Lower lobe of right lung (tissue), 2 donors: ENCODE measurements at places on chromosomes 12 and 14. TPM values are rescaled to one million over a fixed set of nuclear protein-coding genes. Genes with fewer than 3 reads are reported as not detected.

DNA sequence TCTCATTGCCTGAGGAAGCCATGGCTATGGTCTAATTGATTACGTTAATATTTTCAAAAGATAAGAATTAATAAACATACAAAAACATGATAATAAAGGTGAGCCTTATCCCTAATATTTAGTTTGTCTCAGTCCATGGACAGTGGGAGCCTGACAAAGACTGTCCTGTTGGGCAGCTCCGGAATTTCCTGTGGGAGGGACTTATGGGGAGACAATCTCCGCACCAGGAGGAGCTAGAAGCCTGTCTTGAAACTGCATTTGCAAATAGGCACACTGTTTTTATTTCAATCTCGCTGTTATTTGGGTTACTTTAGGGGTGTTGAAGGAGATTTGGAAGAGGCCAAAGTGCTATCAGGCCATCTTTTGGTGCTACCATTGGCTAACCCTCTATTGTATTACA, 50.8 kb upstream of the ZDHHC17 start:
- no peak for DNase-seq
- no peak overlapping the region for H3K27ac ChIP-seq
- H3K27me3 ChIP-seq: no peaks in the 10 kb centered on the region
- H3K36me3 ChIP-seq: no peaks in the 10 kb centered on the region
- H3K4me3 ChIP-seq: no peak overlapping the region

DNAH10 gene
- 10.1 TPM for total RNA-seq

GRCh38 chr14:40616579-40616978, 990.1 kb upstream of the LRFN5 start:
- no peak overlapping the region for H3K4me3 ChIP-seq
- no peak for DNase-seq
- no peak overlapping the region for H3K27ac ChIP-seq
- no peaks in the 10 kb centered on the region for H3K27me3 ChIP-seq
- no peaks in the 10 kb centered on the region for H3K4me1 ChIP-seq

DNA sequence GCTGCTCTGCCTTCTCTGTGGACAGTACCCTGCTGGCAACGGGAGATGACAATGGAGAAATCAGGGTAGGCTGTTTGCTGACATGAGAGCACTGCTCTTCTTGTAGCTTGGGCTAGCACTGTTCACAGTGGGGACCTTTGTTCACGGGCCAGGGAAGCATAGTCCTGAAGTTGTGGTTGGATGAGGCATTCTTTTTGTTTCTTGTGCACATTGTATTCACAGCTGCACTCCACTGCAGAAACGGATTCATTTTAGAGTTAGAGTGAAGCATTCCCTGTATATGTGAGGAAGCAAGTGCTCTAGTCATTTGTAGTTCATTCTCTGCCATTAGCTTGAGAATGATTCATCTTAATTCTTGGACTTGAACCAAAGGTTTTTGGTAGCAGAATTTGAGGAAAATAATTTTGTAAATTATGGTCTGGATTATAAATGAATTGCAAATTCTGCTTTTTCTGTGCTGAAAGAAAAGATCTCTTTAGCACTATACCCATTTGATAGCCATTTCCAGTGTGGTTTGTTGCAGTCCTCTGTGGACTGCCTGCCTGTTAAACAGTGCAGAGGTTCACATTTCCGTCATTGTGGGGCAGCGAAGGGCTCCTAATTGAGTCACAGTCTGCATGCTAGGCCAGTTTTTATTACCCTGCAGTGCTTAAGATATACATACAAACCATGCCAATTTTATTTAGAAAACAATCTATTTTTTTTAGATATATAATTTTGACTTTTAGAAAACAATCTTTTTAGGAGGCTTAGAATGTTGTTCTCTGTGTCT, 80.6 kb downstream of the APAF1 start:
- no peaks in the 10 kb centered on the region for H3K4me1 ChIP-seq
- no peak overlapping the region for H3K27ac ChIP-seq

DNA sequence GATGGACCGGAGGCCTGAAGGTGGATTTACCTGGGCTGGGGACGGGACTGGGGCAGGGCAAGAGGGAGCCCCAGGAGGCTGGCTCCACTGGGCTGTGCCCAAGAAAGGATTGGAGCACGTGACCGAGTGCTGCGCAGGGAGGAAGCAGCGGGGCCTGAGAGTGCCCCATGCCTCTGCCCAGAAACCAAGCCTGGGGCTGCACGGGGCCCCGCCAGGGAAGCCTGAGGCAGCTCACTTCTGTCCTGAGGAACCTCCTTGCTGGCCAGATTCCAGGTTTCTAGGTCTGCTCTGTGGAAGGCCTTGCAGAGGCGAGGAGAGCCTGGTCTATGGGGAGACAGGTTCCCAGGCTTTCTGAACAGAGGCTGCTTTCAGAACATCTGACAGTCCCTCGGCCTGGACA, 10.4 kb downstream of the NGB start:
- DNase-seq: no peak
- no peaks in the 10 kb centered on the region for H3K36me3 ChIP-seq
- no peak overlapping the region for H3K27ac ChIP-seq
- H3K4me3 ChIP-seq: no peak overlapping the region

DNA sequence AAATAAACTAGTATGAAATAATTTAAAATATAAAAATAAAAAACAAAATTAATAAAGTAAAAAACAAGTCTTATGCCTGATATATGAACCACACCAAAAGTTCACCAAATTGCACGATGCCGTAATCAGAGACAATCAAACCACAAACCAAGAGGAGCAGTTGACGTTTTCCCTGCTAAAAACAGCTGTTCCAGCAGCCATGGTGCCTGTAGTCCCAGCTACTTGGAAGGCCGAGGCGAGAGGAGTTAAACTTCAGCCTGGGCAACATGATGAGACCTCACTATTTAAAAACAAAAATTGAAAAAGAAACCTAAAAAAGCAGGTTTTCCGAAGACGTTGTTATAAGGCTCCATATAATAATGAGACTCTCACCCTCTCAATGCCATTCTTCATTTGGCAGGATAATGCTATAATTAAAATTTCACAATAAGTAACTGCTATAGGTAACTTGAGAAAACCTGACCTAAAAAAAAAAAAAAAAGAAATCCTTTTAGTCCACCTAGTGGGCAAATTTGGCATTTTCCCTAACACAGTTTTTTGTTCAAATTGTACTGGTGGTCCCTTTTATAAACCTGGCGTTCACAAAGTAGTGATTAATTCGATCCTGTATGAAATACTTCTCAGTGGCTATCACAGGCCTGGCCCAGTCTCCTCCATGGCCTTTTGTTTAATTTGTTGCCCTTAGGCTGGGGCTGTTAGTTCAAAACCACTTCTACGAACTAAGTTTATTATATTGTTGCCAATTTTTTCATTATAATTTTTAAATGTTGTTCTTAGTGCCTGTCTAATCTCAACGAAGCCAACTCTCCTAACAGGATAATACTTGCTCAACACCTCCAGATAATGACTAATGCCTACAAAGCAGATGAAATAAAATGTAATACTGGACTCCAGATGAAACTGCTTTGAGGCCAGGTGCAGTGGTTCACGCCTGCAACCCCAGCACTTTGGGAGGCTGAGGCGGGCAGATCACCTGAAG, 62.1 kb downstream of the TNFAIP2 start:
- peaks cover 22% of the 10 kb centered on the region for H3K27me3 ChIP-seq
- no peak for DNase-seq
- no peaks in the 10 kb centered on the region for H3K36me3 ChIP-seq
- H3K27ac ChIP-seq: no peak overlapping the region
